GM23248 (cell line): ENCODE measurements at places on chromosomes 6 and 20. TPM values are rescaled to one million over a fixed set of nuclear protein-coding genes. Genes with fewer than 3 reads are reported as not detected.

DNA sequence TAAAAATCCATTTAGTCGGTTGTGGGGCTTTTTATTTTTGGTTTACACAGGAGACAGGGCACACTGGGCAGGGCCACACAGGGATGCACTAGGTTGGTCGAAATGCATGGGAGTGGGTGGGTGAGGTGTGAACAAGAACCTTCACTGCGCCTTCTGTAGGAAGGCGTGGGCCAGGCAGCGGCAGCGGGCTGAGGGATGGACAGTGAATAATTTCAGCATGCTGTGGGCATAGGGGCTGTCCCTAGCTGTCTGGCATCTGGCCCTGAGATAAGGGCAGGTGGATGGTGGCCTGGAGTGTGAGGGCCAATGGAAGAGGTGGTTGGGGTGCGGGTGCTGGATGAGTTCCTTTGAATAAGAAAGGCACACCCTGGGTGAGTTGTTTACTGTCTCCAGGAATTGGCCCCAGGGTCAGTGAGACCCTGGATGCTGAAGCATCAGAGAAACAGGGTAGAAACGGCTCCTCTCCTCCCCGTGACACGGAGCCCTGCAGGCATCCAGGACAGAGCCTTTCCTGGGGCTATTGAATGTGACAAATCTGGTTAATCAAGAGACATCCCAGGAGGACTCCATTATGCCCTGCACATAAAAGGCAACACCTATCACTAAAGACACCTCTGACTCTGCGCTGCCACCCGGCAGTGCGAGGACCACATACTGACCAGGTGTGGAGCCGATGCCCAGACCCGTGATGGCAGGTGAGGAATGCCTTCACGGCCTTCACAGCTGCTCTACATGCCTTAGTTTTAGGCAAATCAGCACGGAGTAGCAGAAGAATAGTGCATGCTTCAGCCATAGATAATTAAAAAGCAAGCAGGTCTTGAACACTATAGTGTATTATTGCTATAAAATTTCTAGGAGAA lies 123.0 kb upstream of the SNX9 start:
- DNase-seq, result no peak

DNA sequence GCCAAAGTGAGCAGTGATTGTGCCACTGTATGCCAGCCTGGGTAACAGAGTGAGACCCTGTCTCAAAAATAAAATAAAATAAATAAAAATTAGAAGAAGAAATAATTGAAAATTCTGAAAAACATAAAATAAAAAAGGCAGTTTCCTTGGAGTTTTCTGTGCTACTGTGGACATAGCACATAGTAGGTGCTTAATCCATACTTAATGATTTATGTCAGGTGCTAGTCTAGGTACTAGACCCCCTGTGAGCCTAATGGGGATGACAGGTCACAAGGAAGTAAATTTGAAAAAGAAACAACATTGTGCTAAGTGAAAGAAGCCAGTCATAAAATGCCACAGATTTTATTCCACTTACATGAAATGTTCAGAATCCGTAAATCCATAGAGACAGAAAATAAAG lies 9.2 kb upstream of the SLC9A8 start:
- DNase-seq, result no peak

- no peak for DNase-seq
Observed at GRCh38 chr20:45948742-45949541, 14.5 kb downstream of the PCIF1 start.

- no peak for DNase-seq
Observed at GRCh38 chr6:63649847-63650265, 14.3 kb downstream of the PHF3 start.

GRCh38 chr6:72182337-72183246 lies 296.2 kb downstream of the RIMS1 start:
- DNase-seq, result peak; percentile 58

DNA sequence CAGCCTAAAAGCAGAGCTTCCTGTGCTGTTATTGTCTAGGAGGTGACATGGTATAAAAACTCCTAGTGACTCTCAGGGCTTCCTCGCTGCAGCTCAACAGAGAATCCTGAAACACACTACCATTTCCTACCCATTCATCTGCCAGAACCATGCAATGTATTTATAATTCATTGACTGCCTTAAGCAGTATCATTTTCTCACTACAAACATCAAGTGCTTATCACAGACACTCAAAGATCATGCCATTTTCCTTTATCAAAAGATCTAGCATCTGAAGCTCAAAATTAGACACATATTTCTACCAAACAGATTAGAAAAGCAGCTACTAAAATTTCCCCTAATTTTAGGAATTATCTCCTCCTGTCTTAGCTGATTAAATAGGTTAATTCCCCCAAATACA lies 70.4 kb upstream of the IPCEF1 start:
- DNase-seq, result no peak

DNA sequence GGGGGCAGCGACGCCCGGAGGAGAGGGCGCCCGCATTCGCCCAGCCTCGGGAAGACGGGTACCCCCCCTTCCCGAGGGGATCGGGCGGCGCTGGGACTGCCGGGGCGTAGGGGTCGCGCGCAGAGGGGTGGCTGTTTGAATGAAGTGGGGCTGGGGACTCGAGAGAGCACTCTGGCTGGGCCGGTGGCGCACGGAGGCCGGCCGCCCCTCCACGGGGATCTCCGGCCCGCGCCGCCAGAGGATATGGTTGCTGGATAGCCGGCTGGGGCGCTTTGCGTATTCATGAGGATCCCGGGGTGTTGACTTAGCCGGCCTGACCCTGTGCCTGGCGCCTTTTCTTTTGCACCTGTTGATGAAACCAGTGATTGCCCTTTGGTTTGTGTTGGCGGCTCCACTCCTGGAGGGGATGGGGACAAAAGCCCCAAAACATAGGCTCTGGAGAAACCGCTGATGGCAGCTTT lies 469 bp downstream of the SYNJ2 start:
- DNase-seq, result peak; percentile 74

DNA sequence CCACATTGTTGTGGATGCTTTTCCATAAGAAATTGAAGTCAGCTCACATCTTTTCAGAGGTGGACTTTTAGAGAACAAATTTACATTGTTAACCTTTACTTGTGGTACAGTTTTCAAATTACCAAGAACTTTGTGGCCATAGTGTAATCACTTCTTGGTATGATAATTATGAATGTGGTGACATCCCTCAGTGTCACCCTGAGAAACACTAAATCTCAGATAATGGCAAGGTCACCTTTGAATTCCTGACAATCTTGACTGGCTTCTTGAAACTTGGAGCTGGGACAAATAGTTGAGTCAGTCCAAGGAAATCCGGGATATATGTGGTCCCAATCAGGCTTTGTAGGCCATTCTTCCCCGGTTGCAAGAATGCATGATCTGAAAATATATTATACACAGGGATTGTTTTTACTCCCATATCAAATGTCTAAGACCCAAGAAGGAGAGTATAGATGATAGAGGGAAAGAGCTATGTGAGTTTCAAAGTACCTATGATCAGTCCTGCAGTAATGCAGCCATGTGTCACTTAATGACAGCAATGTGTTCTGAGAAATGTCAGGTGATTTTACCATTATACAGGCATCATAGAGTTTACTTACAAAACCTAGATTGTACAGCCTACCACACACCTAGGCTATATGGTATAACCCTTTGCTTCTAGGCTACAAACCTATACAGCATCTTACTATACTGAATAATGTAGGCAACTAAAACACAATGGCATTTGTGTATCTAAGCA lies 120.8 kb upstream of the MTHFD1L start:
- no peak for DNase-seq

GRCh38 chr20:57441510-57442154 lies 50.4 kb downstream of the RBM38 start:
- DNase-seq, result no peak

DNA sequence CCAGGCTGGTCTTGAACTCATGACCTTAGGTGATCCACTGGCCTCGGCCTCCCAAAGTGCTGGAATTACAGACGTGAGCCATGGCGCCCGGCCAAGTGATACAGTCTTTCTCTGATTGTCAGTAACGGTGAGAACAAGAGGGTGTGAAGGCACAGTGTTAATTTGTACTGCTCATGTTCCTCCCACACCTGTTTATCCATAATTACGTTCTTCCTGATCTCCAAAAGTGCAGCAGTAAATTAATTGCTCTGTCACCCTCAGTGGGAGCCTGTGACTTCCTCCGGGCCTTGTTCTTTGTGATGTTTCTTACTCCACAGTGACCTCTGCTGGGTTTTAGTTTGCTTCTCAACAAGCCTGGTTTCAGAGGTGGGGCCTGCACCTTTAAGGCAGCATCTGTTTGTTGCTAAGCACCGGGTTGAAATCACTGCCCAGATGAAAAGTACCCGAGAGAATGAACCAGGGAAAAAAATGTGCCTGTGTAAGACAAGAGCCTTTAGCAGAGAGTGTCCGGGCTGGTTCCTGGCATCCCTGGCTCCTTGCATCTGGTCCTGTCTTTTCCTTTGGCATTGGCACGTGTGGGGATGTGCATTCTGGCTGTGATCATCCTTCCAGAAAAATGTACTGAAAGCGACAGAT lies 89.1 kb upstream of the CLDN20 start:
- peak; percentile 90 for DNase-seq

DNA sequence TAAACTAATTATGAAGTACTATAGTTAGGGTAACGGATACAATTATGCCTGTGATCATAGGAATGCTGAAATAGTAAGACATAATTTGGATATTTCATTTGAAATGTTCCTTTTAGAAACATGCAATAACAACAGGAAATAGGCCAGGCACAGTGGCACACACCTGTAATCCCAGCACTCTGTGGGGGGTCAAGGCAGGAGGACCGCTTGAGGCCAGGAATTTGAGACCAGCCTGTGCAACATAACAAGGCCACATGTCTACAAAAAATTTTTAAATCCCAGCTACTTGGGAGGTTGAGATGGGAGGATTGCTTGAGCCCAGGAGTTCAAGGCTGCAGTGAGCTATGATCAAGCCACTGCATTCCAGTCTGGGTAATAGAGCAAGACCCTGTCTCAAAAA lies 25.7 kb upstream of the MYO6 start:
- DNase-seq, result no peak

The SLCO4A1 gene
- 0.22 TPM in 1 of 2 replicates, not detected in the other for total RNA-seq

The CCN5 gene
- 24.5 and 47.3 TPM in 2 replicates for total RNA-seq

The ARHGAP40 gene
- total RNA-seq, result not detected in 2 replicates

The UST gene
- total RNA-seq, result 23.1 and 23.3 TPM in 2 replicates

The DEFB124 gene
- total RNA-seq, result not detected in 2 replicates

The TMEM74B gene
- total RNA-seq, result 0.43 TPM in 1 of 2 replicates, not detected in the other

The DPPA5 gene
- total RNA-seq, result not detected in 2 replicates

The RBM24 gene
- 7.3 and 7.9 TPM in 2 replicates for total RNA-seq

The PDE7B gene
- 5.7 and 6.8 TPM in 2 replicates for total RNA-seq

The F13A1 gene
- not detected in 2 replicates for total RNA-seq
